ENCODE measurements at places on chromosomes 6 and 20. TPM values are rescaled to one million over a fixed set of nuclear protein-coding genes. Genes with fewer than 3 reads are reported as not detected.

DNA sequence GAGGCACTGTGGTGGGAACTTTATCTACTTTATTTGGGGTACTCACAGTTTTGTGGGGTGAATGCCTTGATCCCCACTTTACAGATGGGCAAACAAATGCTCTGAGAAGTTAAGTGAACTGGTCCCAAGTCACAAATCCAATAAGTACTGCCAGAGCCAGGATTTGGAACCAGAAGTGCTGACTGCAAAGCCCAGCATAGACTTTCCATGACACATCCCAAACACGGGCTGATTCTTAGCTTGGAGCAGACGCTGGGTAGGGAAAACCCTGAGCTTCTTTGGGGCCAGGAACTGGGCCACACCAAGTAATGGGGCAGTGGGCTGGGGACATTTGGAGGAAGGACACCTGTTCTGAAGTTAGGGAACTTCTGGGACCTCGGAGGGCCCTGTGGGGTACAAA is 20.3 kb downstream of the RIN2 start:
- no peak for DNase-seq

E2F3 gene
- total RNA-seq, result 31.0 TPM

FGD2 gene
- total RNA-seq, result 0.10 TPM

- DNase-seq, result no peak
Measured at GRCh38 chr6:131049608-131050007, 13.4 kb downstream of the EPB41L2 start.

PAX1 gene
- not detected for total RNA-seq

TSBP1 gene
- not detected for total RNA-seq

- no peak for DNase-seq
Measured at GRCh38 chr6:139137706-139138105, 2.8 kb downstream of the HECA start.

All from Panc1 (cell line).